NCI-H345 (cell line): ENCODE measurements at places on chromosomes 1 and 21.

DNA sequence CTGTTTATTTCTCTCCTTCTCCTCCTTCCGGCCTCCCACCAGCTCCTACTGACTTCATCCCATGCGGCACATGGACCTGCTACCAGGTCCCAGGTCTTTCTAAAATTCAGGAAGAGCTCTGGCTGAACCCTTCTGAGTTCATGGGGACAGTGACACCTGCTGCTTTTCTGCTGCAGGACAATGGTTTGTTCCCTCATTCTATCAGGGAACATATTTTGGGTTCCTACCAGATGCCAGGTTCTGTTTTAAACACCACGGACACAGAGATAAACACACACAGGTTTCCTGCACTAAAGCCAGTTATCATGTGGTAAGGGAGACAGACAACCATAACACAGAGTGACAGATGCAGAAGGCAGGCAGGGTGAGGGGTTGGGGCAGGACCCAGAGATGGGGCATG, 114.0 kb upstream of the RAB4A start:
- no peak for DNase-seq

GRCh38 chr1:206668351-206668750, 16.4 kb upstream of the MAPKAPK2 start:
- DNase-seq = no peak

DNA sequence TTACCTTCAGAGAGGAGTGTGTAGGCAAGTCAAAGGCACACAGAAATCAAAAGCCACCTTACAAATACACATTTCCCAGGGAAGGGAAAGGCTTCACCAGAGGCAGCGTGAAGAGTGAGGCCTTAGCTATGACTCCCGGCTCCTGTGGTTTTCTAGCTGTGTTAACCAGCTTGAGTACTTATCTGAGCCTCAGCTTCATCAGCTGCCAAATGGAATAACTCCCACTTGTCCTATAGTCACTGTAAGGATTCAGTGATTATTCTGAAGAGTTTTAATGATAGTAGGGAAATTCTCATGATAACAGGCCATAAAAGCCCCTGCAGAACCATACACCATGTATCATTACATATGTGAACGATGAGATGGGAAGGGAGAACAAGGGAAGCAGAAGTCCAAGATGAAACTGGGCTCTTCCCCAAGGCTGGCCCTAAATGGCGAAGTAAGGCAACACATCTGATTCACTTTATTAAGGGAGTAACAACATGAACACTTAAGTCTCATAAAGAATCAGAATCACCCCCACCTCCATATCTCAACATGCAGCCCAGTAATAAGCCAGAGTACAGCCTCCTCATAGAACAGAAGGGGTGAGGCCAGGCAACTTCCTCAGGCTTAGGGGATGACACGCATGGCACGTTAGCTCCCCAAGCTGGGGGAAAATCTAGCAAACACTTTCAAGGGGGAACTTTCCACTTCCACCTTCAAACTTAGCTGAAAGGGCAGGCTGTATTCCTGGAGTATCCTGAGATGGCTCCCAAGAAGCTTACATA, 63.7 kb downstream of the SLC66A1 start:
- DNase-seq = no peak

DNA sequence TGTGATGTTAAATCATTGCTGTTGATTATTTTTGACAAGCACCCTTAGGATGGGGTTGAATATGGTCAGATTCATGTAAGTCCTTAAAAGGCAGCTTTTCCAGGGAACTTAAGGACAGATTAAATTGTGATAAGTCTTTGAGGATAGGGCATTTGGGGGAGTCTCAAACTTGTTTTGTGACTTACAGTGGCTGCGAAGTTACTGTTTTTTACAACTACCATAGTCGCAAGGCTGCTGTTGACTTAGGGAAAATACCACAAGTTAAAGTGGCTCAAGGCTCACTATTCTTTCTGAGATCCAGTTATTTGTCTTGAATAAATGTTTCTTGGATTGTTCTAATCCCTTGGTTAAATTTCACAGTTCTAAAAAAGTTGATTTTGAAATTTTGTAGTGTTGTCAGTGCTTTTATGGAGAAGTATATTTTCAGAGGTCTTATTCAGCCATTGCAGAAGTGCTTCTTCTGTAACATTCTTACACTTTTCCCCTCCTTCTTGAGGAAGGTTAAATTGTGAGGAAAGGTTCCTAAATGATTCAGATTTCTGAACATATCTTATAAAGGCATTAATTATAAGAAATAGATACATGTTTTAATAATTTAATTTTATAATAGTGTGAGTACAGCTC, 47.0 kb upstream of the MPC2 start:
- no peak for DNase-seq

DNA sequence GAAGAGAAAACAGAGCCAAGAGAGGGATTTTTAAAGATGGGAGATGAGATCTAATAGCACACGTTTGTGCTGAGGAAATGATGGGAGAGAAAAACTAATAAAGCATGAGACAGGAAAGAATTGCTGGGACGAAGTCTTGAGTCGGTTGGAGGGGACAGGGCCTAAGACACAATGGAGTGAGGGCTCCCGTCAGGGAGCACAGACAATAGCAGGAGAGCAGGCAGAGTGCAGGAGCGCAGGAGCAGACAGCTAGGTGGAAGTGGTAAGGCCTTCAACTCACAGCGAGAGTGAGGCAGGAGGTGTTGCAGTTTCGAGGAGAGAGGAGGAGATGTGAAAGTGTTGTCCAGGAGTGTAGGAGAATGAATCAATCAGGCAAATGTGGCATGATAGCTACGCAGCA, 59.9 kb upstream of the SOX13 start:
- no peak for DNase-seq

DNA sequence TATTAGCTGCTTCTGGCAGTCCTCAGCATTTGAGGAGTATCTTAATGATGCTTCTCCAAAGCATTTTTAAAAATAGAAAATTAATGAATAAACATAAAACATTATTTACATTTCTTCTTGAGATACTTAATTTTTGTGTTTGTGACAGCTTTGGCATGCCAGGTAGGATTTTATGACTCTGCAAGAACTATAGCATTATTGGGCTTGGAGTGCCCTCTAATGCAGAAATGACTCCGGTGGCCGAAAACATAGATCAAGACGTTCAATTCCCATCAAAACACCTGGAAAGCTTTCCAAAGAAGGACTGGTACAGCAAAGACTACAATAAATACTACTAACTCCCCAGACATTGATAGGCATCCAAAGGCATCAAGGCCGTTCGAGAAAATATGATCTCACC, 366.4 kb upstream of the CXADR start:
- no peak for DNase-seq

- no peak for DNase-seq
Measured at GRCh38 chr1:186568221-186568620, 107.3 kb upstream of the PDC start.
